ENCODE measurements at places on chromosomes 4 and X. TPM values are rescaled to one million over a fixed set of nuclear protein-coding genes. Genes with fewer than 3 reads are reported as not detected.

- H3K4me1 ChIP-seq = no peaks in the 10 kb centered on the region
- H3K4me3 ChIP-seq = no peak overlapping the region
- DNase-seq = no peak
- H3K27ac ChIP-seq = no peak overlapping the region
Observed at GRCh38 chr4:24768604-24769003, 26.8 kb upstream of the SOD3 start.

DNA sequence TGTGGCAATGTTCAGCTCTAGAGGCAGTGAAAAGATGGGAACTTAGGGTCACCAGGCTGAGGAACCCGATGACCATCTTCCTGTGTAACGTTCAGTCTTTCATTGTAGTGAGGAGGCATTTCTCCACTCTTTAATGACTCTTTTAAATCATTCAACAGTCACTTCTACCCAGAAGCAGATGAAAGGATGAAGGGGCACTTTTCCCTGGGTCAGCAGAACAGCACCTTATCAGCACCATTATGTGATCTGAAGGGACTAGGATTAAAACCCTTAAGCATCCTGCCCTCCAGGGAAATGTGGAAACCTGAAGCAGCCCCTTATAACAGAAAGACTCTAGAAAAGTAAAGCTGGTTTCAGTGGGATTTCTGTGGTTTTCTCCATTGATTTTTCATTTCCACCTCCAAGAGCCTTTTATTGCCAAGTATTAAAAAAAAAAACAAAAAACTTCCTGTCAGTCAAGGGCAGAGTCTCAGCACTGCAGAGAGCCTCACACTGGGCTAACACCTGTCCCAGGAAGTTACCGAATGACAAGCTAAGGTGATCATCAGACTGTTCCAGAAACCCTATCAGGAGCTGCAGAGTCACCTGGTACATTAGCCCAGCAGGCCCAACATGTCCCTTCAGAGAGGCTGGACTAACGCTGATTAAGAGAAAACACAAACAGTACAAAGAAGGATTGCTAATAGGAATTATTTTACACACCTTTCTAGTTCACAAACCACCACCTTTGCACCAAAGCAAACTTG is 185.9 kb downstream of the SHROOM3 start:
- H3K36me3 ChIP-seq = no peaks in the 10 kb centered on the region
- peak overlapping the region; percentile 76 for H3K27ac ChIP-seq
- H3K4me1 ChIP-seq = no peaks in the 10 kb centered on the region
- H3K4me3 ChIP-seq = no peak overlapping the region
- H3K27me3 ChIP-seq = no peaks in the 10 kb centered on the region

The HMX1 gene
- total RNA-seq = not detected

The POU3F4 gene
- not detected for total RNA-seq

DNA sequence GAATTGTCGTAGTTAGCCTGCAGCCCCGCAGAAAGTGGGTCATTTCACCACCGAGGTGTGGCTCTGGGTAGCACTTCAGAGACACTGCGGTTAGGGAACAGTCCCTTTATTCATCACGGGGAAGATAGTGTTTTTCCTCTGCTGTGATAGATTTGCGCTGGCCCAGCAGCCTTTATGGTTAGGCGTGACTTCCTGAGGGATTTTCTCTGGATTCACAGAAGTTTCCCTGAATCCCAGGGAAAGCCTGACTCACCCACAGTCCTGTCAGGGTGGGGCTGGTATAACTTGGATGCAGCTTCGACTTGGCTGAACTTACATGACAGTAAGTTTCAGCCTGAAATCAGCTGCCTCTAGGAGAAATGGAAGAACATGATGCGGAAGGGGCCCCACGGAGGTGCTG is 196.3 kb upstream of the HHIP start:
- no peak for DNase-seq
- no peak overlapping the region for H3K4me3 ChIP-seq
- H3K27me3 ChIP-seq = no peaks in the 10 kb centered on the region
- H3K36me3 ChIP-seq = no peaks in the 10 kb centered on the region
- H3K4me1 ChIP-seq = no peaks in the 10 kb centered on the region

DNA sequence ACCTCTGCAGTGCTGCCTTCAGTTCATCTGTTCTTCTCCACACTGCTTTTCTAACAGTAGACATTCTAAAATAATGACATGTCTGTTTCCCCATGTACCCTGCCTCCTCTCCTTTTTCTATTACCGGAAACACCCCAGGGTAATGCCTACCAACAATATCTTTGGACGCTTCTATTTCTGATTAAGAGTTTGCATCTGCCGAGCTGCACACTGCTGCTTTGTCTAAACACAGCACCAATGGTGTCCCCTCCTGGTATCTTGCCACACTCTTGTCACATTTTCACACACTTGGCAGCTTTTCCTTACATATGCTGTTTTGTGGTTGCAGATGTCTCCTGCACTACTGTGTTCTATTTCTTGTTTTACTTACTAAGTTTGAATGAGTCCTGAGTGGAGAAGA is 288.8 kb downstream of the GRIA2 start:
- no peak overlapping the region for H3K4me3 ChIP-seq
- no peaks in the 10 kb centered on the region for H3K27me3 ChIP-seq
- H3K36me3 ChIP-seq = no peaks in the 10 kb centered on the region
- no peak for DNase-seq
- H3K4me1 ChIP-seq = no peaks in the 10 kb centered on the region
